ENCODE measurements at places on chromosomes 3 and 15.

GRCh38 chr3:81888914-81889557 is 127.6 kb upstream of the GBE1 start:
- no peak for DNase-seq

GRCh38 chr15:42461261-42461660 is 29.7 kb downstream of the ZNF106 start:
- DNase-seq, result no peak

DNA sequence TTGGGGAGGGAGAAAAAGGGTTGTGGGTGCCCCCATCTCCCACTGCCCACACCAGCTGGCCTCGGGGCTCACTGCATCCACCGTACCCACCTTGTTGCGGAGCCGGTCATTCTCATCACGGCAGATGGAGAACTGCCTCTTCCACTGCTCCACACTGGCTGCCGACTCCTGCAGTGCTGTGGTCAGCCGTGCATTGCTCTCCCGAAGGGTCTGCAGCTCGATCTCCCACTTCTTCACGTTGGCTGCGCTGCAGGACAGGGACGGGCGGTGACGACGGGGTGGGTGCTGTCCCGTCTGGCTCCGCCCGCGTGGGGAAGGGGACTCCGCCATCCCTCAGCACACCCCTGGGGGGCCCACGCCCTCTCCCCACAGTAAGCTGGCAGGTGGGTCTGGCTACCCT is 45.1 kb downstream of the WHAMM start:
- DNase-seq, result no peak

GRCh38 chr15:43913941-43914340 is 87.1 kb downstream of the WDR76 start:
- DNase-seq, result no peak

- no peak for DNase-seq
Measured at GRCh38 chr15:66452420-66452819, 45.1 kb downstream of the SNAPC5 start.

DNA sequence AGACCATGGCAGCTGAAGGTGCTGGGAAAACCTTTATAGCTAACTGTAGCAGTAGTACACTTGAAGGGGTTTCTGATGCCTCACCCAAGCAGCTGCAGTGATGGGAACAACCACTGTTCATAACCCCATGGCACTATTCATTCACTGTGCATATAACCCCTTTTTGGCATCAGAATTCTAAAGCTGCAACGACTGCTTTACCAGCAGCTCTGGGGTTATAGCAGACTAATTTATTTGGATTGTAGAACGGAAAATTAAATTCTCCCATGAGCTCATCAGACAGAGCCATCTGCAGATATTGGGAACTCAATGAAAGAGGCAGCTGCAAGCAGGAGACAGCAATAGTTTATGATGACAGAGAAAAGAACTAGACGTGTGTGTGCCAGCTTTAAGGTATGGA is 28.6 kb downstream of the TFDP2 start:
- peak; percentile 84 for DNase-seq

DNA sequence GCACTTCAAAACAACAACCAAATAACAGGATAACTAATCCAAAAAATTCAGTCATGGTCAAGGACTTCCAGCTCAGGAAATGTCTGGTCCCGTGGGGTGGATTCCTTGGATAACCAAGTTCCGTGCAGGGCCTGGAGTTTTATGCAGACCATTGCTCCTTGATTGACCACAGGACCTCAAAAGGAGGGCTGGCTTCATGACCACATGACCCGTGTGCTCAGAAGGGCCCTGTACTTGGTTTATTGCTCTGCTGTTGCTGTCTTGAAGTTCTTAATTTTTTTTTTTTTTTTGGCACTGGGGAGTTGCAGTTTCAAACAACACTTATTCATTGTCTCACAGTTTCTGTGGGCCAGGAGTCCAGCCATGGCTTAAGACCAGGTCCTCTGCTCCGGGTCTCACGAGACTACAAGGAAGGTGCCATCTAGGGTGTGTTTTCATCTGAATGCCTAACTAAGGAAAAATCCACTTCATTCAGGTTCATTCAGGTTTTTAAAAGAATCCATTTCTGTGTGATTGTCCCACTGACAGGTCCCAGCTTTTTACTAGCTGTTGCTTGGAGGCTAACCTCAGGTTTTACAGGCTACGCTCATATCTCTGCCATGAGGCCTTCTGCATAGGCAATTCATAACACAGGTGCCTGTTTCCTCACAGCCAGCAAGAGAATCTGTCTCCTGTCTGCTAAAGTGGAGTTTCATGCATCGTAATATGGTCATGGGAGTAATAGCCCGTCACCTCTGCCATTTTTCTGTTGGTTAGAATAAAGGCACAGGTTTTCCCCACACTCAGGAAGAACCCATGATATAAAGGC is 65.3 kb downstream of the FLNB start:
- no peak for DNase-seq

DNA sequence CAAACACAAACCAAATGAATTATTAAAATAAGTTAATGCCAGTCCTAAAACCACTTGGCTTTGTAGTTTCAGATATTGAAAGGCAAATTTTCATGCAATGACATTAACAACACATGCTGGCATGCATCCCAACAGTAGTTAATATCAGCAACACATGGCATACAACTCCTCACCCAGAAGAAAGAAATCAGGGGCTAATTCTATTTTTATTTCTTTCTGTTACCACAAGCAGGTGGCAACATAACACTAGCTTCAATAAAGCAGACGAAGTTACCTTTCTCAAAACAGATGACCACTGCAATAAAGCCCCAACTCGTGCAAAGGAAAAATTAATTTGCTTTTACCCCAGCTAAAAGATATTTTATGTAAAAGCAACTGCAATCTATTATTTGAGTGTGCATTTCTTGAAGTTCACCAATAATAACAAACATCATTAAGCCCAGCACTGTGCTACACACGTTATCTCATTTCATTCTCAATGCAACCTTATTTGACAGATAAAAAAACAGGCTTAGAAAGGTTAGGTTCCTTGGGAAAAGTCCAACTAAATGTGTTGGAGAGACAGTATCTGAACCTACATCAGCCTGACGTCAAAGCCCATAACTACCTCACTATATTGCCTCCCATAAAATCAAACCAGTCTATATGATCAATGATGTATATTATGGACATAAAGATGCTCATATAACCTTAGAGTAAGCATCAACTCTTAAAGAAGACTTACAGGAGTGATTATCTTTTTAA is 2.8 kb downstream of the TOP2B start:
- peak; percentile 13 for DNase-seq

DNA sequence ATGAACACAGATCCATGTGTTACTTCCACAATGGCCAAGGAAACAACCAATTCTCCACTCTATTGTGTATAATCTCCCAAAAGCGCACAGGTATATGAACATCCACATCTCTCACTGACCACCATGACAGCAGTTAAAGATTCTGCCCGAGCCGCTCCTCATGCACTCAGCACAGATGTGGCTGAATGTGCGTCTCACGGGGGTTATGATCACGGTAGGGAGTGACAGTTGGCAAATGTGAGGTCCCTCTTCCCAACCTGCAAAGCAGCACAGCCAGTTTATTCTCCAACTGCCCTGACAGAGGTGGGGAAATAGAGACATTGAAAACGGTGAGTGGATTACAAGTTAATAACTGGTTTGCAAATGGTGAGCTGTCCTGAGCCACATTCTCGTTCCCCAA is 17.6 kb downstream of the FOXP1 start:
- DNase-seq, result no peak

DNA sequence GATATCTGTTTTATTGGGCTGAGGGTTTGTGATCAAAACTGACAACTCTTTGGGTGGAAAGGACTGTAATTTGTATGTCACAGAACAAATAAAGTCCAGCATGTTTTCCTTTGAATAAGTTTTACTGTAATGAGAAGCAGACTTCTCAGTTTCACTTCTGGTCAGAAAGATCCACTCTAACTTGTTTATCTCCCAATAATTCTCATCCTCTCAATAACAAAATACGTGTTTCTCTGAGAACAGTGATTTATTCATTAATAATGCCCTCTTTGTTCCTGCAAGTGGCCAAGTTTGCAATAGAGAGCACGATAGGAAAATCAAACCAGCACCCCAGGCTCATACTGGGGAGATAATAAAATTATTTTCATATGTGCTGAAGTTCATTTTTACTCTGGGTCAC is 190.6 kb downstream of the CNTN3 start:
- no peak for DNase-seq

DNA sequence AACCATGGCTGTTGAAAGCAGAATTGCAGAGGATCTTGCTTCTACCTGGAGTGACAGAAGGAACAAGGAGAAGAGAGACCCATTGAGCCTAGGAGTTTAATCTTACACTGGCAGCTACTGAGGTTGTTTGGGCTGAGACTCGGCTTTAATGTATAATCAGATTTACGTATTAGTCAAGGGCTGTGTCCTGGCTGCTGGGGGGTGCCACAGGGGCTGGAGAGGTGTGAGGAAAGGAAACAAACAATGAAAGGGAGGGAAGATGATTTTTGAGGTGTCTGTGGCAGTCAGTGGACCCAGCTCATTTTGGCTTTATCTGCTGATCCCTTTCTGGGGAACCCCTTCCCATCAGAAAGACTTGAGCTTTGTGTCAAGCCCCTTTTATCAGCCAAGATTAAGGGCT is 95.7 kb downstream of the PRICKLE2 start:
- no peak for DNase-seq

GRCh38 chr15:85762756-85763127 is 32.0 kb downstream of the KLHL25 start:
- no peak for DNase-seq

DNA sequence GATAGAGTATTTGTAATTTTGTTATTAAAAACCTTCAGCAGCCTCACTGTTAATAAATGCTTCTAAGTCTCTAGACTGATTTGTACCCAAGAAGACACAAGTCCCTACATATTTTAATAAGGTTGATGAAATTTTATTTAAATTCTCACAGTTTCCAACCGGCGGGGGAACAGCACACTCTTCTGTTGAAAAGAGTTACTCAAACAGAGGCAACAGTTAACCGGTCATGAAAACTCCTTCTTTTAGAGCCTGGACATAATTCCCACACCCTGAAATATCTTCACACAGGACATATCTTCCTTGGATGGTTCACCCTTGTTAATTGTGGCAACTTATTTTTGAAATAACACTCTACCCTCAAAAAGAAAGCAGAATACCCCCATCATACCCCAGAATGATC is 278.8 kb downstream of the FOXP1 start:
- DNase-seq, result no peak
